ENCODE measurements at places on chromosomes 16 and 17. TPM values are rescaled to one million over a fixed set of nuclear protein-coding genes. Genes with fewer than 3 reads are reported as not detected.

DNA sequence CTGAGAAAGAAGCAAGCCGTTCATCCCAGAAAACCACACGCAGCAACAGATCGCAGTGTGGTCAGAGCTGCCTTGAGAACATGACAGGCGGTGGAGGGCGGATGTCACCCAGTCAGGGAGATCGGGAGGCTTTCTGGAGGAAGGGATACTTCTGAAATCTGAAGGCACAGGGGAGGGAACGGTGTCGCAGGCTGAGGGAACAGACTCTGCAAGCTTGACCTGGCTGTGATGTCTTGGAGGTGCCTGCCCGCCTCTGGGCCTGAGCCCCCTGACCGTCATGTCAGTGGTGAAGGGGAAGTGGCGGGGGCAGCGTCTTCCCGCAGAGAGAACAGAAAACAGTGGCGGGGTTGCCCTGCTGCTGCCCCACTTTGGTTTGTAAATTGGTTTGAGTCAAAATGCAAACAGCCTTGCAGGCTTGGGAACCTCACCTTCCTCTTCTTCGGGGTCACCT, 8.1 kb upstream of the ATP2A3 start:
- peaks cover 25% of the 10 kb centered on the region for H3K27me3 ChIP-seq
- H3K4me3 ChIP-seq, result no peak overlapping the region
- H3K27ac ChIP-seq, result no peak overlapping the region
- no peak for DNase-seq
- peaks cover 8% of the 10 kb centered on the region for H3K36me3 ChIP-seq
- no peaks in the 10 kb centered on the region for H3K4me1 ChIP-seq

Gene SMIM36
- total RNA-seq, result not detected

Gene TNFRSF17
- total RNA-seq, result not detected

- no peak overlapping the region for H3K4me3 ChIP-seq
- peaks cover 47% of the 10 kb centered on the region for H3K4me1 ChIP-seq
- H3K36me3 ChIP-seq, result no peaks in the 10 kb centered on the region
Measured at GRCh38 chr17:9897372-9897968, 7.6 kb downstream of the RCVRN start.

DNA sequence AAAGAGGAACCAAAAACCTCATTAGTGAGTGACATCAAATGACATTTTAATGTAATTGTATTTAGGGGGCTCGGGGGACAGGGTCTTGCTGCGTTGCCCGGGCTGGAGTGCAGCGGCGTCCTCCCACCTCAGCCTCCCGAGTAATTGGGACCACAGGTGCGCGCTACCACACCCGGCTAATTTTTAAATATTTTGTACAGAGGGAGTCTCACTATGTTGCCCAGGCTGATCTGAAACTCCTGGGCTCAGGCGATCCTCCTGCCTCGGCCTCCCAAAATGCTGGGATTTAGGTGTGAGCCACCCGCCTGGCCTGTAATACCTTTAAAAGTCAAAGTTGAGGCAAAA, 581 bp downstream of the SNRNP25 start:
- H3K4me3 ChIP-seq, result peak overlapping the region; percentile 100
- peaks cover 2% of the 10 kb centered on the region for H3K27me3 ChIP-seq
- no peak overlapping the region for H3K27ac ChIP-seq
- no peak for DNase-seq
